Activated T-cell treated with anti-CD3 and anti-CD28 coated beads, Interleukin-2, amount 50 U/mL, for 72 hours (primary cell): ENCODE measurements at places on chromosomes 5 and 9. TPM values are rescaled to one million over a fixed set of nuclear protein-coding genes. Genes with fewer than 3 reads are reported as not detected.
A peak's percentile ranks its signal among the peaks of the same experiment; 100 is the strongest.

DNA sequence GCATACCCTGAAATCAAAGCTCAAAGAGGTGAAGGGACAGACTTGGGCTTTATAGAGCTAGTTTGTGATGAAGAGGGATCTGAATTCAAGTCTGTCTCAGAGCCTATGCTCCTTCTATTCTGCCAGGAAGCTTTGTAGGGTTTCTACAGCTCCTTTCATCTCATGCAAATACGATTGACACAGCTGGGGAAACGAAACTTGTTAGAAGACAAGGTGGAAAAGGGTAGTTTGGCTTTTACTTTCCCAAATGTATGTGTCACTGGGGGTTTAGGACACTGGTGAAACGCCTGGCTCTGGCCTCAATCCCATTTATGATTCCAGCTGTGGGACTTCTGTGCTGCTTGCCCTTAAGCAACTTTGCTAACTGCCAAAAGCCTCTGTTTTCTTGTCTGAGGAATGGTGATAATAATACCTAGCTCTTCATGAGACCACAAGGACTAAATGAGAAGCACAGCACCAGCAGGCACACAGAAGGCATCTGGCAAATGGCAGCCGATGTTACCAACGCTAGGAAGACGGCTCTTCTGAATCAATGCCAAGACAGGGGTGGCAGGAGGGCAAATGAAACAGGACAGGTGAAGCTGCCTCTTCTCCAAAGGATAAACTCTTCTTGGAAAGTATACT lies 70.3 kb upstream of the EQTN start:
- no peak for DNase-seq

Gene PRLR
- not detected for total RNA-seq

Gene IFNK
- not detected for total RNA-seq

- DNase-seq = no peak
Observed at GRCh38 chr9:131874447-131874846, 134.6 kb upstream of the RAPGEF1 start.

- no peak for DNase-seq
Observed at GRCh38 chr5:102341681-102342288, 45.7 kb upstream of the SLCO4C1 start.

DNA sequence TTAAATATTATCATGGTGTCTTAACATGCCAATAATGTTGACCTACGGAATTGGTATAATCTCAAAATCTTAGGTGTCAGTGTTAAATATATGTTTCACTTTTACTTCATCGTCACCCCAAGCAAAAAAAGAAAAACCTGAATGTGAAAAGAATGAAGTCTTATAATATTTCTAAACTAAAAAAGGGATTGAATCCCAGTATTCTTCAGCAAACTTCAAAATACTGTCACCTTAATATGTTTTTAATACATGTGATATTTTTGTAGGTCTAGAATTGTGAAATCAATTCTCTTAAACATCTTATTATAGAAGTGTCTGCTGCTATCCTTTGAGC lies 14.1 kb downstream of the UBE2D2 start:
- no peak for DNase-seq

DNA sequence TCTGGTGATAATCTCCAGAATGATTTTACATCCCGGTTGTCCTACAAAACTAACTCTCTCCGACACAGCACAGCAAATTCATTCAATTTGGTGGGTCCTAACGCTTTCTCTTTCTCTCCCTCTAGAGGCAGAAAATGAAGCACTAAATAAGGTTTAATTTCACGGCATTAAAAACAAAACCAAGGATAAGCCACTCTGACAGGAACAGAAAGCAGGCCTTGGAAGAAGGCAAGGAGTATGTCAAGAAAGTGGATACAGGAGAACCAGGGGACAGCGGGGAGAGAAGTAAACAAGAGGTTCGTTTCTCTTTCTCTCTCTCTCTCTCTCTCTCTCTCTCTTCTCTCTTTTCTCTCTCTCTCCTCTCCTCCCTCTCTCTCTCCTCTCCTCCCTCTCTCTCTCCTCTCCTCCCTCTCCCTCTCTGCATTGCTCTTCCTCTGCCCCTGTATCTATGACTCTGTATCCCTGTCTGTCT lies 49.8 kb downstream of the EBF1 start:
- no peak for DNase-seq

DNA sequence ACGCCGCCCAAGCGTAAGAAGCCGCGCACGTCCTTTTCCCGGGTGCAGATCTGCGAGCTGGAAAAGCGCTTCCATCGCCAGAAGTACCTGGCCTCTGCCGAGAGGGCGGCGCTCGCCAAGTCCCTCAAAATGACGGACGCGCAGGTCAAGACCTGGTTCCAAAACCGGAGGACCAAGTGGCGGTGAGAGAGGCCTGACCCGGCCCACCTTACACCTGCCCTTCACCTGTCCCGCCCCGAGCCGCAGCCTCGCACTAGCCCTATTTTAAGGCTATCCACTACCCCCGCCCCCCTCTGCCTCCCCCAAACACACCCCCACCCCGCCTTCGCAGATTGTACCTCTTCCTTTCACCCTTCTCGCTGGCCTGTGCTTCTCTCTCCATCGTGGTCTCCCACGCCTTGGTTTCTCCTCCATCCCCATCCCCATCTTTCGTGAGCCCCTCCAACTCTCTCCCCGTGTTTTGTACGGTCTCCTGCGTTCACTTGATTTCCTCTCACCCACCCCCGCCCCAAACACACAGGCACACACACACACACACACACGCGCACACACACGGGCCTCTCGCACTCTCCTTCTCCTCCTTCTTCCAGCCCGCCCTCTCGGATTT lies 1.3 kb downstream of the TLX3 start:
- DNase-seq = peak; percentile 36

Gene SPATA31C1
- total RNA-seq = not detected

Gene AKNA
- total RNA-seq = 246 TPM

- no peak for DNase-seq
Observed at GRCh38 chr9:131960851-131961495, 118.7 kb downstream of the MED27 start.

GRCh38 chr5:55134053-55134722 lies 25.8 kb upstream of the GPX8 start:
- peak; percentile 50 for DNase-seq

- no peak for DNase-seq
Observed at GRCh38 chr9:113932906-113933584, 56.9 kb downstream of the ZNF618 start.

DNA sequence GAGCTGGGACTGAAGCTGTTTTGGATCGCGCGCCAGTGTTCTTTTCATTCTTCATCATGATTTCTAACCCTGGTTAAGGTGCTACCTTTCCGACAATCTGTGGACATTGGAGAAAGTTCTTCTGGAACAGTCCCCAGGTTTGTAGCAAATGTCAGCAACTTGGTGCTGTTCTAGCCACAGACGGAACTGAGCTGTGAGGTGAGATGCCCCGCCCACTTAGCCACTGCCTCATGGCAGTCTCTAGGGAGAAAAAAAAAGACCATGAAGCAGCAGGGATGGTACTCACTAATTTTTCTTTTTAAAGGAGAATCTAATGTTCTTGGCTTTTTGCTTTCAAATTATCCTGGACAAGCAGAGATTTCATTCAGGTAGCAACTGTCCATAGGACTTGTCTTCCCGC lies 72.1 kb upstream of the STK32A start:
- no peak for DNase-seq

Gene TRIM36
- total RNA-seq = not detected

Gene GFRA3
- not detected for total RNA-seq

- peak; percentile 47 for DNase-seq
Observed at GRCh38 chr9:110058304-110058953, 149.5 kb downstream of the C9orf152 start.

DNA sequence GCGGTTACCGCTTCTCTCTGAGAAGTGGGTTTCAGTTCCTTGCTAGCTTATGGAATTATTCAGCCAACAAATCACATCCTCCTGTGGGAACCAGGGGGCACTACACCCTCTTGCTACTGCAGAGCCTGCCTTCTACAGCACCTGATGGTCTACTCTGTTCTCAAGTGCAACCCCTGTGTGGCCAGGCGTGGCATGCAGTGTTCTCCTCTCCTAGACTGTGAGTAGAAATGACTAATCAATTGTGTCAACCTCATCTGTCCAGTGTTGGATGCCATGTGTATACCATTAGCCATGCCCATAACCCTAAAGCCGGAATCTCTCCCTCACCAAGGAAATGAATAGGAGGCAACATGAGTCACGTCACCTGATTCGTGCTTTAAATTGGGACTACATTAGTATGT lies 117.2 kb upstream of the LIFR start:
- no peak for DNase-seq

Gene HSPB3
- total RNA-seq = not detected

Gene MLANA
- total RNA-seq = not detected

DNA sequence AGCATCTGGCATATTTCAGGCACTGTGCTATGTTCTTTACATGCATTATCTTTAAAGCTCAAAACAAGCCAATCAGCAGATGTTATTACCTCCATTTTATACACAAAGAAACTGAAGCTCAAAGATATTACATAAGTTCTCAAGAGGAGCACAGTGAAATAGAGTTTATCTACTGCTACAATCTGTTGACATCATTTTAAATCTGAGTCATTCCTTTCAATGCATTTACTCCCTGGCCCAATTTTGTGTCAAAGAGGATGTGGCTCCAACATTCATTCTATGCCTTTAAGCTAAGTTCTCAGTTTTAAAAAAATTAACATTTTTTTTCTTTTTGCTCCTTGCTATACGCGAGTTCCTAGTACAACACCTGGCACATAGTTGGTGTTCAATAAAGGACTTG lies 486.3 kb upstream of the ZNF462 start:
- DNase-seq = no peak

DNA sequence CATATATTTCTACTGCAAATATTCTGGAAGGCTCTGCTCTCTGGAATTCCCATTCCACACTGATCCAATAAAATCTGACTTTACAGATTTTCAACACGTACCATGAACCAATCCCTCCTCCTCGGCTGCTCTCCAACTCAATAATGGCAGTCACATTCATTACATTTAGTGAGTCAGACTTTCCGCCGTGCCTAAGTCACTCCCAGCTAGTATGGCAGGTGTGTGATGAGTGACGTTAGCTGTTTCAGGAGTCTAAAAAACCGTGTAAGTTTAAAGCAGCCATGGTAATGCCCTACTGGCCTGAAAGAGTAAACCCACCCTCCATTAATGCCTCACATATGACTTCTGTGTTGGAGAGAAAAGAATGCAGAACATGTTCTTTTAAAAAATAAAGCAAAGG lies 3.3 kb downstream of the FBN2 start:
- no peak for DNase-seq

DNA sequence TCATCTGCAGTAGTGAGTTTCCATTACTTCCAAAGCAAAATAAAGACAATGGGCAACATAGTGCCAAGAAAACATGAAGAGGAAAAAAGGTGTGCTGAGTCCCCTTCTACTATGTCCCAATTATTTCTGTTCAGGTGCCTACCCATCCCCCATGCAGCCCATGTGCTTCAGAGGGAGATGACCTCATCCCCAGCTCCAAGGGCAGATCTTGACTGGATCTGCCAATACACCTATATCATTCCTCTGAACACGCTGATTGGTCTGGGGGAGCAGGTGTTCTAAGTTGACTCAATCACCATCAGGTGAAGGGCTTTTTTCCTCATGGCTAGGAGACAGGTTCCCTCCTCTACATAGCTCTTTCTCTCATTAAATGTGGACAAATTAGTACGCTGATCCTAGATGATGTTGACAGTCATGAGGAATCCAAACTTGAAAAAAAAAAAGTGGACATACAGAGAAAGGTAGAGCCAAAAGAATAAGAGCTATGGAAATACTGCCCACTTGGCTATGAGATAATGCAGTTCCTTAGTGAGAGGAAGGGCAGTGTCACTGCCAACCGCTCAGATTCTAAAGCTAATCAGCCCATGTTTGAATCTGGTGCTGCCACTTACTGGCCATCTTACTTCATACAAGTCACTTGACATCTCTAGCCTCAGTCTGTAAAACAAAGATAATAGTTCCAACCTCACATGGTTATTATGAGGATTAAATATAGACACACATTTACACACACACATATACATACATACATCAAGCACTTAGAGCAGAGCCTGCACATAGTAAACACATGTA lies 23.1 kb downstream of the PRELID2 start:
- DNase-seq = no peak

DNA sequence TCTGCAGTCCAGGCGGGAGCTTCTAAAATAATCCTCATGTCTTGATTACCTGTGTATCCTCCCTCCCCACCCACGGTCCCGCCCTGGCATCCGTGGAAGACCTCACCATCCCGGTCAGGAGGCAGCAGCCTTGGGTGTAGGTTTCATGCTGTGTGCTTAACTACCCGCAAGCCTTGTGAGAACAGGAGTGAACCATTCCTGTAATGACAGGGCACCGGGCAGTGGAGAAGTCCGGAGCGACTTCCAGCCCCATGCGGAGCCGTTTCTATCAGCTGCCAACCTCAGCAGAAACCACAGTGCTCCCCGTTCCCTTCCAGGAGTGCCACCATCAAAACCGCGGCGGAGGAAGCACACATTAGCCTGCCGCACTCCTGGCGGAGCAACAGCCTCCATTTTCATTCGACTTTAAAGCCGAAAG lies 123.5 kb upstream of the LMX1B start:
- DNase-seq = no peak

Gene PDE6A
- 0.05 TPM for total RNA-seq

DNA sequence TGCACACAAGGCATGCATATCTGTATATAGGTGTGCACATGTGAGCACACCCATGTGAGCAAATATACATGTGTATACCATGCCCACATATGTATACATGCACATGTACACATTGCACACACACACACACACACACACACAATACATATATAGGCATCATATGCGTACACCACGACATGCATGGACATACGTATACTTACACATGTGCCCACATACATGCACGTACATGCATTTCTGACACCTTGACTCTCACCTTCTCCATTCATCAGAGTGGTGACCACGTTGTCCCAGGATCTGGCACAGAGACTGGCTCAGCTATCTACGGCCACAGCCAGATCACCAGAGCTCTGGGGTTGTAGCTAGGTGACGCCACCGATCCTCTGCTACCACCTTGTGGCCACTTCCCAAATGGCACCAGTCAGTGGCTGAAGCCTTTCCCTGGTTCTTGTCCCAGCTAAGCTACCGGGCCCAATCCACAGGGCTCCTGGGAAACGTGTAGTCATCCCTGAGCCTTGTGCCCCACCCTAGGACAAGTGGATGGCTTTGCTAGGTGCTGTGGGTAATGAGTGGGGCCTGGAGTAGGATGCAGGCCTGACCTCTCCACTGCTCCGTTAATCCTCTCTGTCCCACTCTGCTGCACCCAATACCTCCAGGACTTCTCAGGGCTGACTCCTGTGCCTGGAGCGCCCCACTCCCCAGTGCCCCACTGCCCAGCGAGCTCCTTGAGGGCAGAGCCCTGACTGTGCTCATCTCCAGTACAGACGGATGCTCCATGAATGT lies 194.4 kb downstream of the RGS3 start:
- peak; percentile 81 for DNase-seq

Gene RASEF
- total RNA-seq = not detected

DNA sequence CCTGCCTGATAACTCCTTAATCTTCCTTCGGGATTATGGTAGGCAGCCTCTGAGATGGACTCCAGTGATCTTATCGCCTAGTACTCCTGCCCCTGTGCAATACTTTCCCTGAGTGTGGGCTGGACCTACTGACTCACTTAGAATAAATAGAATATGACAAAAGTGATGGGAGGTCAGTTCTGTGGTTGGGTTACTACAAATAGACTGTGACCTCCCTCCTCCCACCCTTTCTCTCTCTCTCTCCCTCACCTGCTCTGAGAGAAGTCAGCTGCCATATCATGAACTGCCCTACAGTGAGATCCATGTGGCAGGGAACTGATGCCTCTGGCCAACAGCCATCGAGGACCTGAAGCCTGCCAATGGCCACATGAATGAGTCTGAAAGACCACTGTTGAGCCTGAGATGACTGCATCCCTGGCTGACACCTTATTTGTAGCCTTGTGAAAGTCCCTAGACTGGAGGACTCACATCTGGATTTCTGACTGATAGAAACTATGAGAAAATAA lies 31.7 kb downstream of the NRG2 start:
- no peak for DNase-seq

- no peak for DNase-seq
Observed at GRCh38 chr5:171549274-171549673, 129.8 kb downstream of the FGF18 start.

Gene ZNF608
- not detected for total RNA-seq
